ENCODE measurements at places on chromosomes 5 and 9.

- no peak for DNase-seq
Observed at GRCh38 chr5:68333649-68334552, 118.3 kb downstream of the PIK3R1 start.

- DNase-seq: no peak
Observed at GRCh38 chr9:127388037-127388855, 8.7 kb upstream of the SLC2A8 start.

GRCh38 chr9:106019039-106019680, 324.8 kb downstream of the TMEM38B start:
- DNase-seq: no peak

DNA sequence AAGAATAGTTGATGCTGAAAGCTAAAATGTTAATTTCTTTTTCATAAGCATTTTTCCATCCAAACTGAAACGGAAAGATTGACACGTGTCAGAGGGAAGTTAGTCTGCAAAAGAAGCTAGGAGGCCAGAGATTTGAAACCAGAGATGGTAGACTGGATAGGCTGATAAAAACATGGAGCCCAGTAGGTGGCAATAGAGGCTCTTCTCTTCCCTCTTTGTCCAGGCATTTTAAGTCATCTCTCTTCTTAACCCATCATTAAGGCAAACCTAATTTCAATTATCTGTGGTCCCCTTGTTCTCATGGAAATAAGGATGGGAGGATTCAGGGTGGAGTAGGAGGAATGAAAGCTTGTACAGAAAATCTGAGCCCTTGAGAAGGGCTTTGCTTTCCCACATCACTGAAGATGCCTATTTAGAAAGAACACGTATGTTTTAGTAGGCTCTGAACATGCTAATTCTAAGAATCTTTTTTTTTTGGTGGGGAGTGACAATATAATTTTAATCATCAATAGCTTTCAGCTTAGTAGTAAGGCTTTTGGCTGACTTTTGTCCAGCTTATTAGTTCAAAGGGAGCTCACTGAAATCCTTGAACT, 66.6 kb downstream of the ZNF474 start:
- peak; percentile 21 for DNase-seq

DNA sequence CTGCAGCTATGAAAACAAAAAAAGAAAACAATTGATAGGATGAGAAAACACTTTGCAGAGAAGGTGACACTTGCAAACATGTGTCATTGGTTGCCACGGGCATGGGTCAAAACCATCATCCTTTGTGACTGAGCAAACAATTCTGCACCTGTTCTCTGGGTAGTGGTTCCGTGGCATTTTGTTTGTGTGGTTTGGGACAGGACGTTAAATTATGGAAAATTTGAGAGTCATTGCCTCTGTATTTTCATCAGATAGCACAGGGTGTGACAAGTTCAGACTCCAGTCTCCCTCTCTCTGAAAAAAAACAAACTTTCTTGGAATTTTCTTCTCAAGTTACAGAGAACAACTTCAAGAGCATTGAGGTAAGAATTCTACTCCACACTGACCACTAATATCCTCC, 113.4 kb upstream of the HMHB1 start:
- DNase-seq: no peak

GRCh38 chr5:151751091-151751490, 7.3 kb downstream of the ATOX1 start:
- no peak for DNase-seq

GRCh38 chr9:127170103-127170502, 47.7 kb upstream of the ANGPTL2 start:
- no peak for DNase-seq

GRCh38 chr5:68336200-68336599, 120.6 kb downstream of the PIK3R1 start:
- no peak for DNase-seq

GRCh38 chr9:20884985-20885593, 146.4 kb downstream of the HACD4 start:
- DNase-seq: peak; percentile 65

DNA sequence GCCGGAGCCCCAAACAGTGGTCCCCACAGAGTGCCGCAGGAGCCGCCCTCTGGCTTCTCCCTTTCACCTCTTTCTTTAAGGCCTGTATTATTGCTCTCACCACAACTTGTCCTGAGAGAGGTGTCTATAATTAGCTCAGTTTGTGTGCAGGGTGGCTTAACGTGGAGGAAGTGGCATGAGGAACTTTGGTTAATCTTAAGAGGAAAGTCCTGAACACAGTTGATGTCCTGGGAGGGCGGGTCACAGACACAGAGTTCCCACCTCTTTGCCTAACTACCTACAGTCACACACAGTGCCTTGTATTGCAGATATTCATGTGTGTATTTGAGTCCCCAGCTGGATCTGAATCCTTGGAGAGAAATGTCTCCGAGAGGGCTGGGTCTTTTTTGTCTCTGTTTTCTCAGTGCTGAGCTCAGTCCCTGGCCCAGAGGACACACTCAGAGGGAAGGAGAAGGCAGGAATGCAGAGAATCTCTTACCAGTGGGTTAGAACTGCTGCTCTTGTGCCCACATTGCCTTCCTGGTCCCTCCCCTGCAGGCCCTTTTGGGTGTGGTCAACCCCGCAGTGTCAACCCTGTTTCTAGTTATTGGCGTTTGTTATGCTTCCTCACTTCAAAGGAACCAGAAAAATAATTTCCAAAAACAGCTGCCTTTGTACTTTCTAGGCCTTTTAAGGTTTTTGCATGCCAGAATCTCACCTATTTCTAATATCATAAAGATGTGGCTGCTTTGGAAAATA, 392.5 kb downstream of the KDM4C start:
- no peak for DNase-seq

- DNase-seq: no peak
Observed at GRCh38 chr5:67793966-67794365, 421.6 kb upstream of the PIK3R1 start.

DNA sequence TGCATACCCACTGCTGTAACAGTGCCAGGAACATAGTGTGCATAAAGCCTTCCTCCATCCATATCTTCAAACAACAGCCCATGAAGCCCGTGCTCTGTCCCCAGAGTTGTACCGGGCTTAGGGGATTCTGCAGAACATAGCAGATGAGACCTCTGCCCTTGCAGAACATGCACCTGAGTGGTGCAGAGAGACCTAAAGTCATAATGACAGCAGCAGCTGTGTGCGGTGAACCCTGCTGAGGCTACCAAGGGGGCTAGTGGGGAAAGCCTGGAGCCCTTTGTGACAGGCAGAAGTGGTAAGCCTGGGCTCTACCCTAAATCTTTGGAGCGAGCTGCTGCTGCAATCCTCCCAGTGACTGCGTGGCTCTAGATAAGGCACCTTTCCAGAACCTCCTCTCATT, 32.2 kb upstream of the BRD3 start:
- DNase-seq: no peak

DNA sequence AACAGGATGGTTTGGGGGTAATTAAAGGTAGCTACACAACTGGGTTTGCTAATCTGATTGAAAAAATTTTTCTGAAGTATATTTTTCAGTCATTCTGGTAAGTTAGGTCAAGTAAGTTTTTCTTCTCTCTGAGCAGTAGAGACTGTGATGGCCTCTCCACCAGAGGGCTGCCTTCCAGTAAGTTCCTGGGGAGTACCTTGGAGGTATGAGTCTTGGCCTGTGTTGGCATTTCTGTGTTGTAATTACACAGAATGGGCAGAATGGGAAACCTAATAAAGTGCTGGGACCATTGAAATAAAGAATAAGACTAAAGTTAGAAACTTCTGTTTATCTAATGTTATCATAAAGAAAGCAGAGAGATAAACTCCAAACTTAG, 430.8 kb downstream of the ARHGEF28 start:
- DNase-seq: peak; percentile 11

GRCh38 chr5:39469777-39470415, 45.1 kb upstream of the DAB2 start:
- DNase-seq: no peak

DNA sequence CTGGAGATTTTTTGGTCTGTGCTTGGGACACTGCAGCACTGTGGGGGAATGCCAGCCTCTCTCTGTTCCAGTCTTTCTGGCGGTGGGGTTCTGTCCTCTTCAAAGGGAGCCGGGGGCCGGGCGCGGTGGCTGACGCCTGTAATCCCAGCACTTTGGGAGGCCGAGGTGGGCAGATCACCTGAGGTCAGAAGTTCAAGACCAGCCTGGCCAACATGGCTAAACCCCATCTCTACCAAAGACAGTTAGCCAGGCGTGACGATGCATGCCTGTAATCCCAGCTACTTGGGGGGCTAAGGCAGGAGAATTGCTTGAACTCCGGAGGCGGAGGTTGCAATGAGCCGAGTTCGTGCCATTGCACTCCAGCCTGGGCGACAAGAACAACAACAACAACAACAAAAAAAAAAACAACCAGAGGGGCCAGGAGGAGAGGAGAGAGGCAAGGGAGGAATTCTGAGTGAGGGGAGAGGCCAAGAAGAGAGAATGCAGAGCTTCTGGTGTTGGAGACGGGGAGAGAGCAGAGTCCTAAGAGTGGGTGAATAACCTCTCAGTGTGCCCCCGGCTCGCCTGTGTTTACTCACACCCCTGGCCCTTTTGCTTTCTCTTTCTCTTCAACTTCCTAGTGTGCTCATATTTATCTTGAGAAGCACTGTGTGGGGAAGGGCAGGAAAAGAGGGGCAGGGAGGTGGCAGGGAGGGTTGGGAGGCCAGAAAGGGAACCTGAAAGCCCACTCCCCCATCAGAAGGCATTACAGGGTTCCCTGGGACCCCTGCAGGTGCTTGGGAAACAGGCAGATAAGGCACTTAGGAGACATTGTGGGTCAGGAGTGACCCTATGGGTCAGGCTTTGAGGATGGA, 3.2 kb upstream of the SET start:
- DNase-seq: no peak

DNA sequence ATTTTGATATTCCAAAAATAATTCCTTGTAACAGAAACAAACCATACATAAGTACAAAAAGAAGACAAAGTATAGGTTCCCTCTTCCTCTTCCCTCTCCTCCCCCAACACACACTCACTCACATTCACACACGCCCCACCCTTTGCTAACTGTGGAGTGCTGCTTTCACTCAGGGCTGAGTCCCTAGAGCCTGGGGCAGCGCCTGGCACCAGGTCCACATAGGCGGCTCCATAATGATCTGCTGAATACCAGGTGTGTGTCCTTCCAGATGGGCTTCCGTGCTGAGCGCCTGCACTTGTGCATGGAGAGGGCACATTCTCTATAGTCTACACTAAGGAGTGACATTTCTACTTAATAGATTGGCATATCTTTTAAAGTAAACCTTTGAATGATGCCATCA, 3.7 kb downstream of the SEMA4D start:
- no peak for DNase-seq

GRCh38 chr5:129768735-129769134, 20.8 kb downstream of the MINAR2 start:
- no peak for DNase-seq

- DNase-seq: no peak
Observed at GRCh38 chr9:16816011-16816410, 54.5 kb downstream of the BNC2 start.

- DNase-seq: peak; percentile 63
Observed at GRCh38 chr5:145887976-145888574, 15.3 kb upstream of the GRXCR2 start.

DNA sequence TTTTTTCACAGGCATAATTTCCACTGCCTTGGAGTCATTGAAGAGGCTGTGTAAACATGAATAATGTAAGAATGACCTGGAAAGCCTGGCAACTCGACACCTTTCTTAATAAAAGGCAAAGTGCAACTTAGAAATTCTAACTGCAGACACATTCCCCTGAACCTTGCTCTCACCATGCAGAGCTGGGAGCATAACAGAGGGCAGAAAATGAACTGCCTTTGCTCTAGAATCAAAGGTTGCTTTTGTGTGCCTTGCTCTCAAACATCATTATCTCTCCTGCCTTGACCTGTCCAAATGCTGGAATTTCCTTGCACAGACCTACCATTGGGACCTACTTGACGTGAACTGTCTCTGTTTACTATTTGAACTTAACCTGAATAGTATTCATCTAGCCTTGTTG, 462.0 kb upstream of the ZNF462 start:
- no peak for DNase-seq

GRCh38 chr9:100052375-100052774, 46.4 kb downstream of the ERP44 start:
- no peak for DNase-seq

- DNase-seq: no peak
Observed at GRCh38 chr9:16180546-16180945, 627.7 kb downstream of the CCDC171 start.

GRCh38 chr9:111056538-111056937, 18.3 kb upstream of the LPAR1 start:
- DNase-seq: no peak

DNA sequence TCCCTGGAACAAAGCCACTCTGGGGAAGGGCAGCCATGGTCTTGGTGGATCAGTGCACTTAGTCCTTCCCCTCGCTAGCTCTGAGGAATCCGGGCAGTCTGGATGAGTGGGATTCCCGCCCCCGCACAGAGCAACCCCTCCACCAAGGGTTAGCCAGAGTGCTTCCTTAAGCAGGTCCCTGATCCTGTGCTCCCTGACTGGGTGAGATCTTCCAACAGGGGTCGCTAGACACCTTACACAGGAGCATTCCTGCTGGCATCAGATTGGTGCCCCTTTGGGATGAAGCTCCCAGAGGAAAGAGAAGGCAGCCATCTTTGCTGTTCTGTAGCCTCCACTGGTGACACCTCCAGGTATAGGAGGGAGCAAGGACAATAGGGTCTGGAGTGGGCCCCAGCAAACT, 228.8 kb downstream of the AP3B1 start:
- peak; percentile 40 for DNase-seq

DNA sequence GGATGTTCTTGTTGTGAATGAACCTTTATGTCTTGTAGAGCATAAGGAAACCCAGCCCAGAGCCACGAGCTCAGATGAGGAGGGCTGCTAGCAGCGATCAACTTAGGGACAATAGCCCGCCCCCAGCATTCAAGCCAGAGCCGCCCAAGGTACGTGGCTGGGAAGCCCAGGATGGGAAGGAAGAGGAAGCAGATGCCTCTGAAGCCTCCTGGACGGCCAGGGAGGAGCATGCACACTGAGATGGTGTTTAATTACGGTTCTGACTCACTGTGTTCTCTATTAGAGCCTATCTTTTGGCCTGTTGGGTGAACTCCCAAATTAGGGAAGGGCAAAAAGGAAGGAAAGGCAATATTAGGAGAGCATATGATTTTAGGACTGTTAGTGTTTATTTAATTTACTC, 75.3 kb downstream of the TJP2 start:
- DNase-seq: no peak

DNA sequence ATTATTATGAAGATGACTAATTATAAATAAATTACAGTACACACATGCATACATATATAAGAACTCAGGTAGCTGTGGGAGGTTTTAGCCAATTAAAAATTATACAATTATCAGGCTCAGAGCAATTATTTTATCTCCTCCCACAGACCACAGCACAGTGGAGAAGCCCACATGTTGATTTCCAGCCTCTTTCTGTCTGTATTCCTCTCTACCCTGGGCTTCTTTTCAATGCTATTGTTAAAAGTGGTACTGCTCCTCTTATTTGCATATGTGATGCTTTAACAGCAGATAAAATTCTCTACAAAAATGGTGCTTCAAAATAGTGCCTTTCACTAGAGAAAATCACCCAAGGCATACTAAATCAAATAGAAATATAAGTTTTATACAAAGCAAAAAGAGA, 218.7 kb downstream of the NFIB start:
- DNase-seq: no peak

- DNase-seq: peak; percentile 19
Observed at GRCh38 chr9:107484117-107484723, 5.3 kb downstream of the KLF4 start.
